H9 (cell line): ENCODE measurements at places on chromosomes 1 and 21.
A peak's percentile ranks its signal among the peaks of the same experiment; 100 is the strongest.

- no peak for DNase-seq
Measured at GRCh38 chr1:76279101-76279748, 204.7 kb downstream of the ST6GALNAC3 start.

- no peak for DNase-seq
Measured at GRCh38 chr1:47229031-47229885, 2.8 kb downstream of the TAL1 start.

- DNase-seq = peak; percentile 85
Measured at GRCh38 chr1:18256282-18257235, 149.0 kb downstream of the IGSF21 start.

GRCh38 chr1:42420911-42421585 is 34.8 kb downstream of the ZMYND12 start:
- no peak for DNase-seq

GRCh38 chr1:19070197-19070651 is 113.7 kb upstream of the IFFO2 start:
- no peak for DNase-seq

DNA sequence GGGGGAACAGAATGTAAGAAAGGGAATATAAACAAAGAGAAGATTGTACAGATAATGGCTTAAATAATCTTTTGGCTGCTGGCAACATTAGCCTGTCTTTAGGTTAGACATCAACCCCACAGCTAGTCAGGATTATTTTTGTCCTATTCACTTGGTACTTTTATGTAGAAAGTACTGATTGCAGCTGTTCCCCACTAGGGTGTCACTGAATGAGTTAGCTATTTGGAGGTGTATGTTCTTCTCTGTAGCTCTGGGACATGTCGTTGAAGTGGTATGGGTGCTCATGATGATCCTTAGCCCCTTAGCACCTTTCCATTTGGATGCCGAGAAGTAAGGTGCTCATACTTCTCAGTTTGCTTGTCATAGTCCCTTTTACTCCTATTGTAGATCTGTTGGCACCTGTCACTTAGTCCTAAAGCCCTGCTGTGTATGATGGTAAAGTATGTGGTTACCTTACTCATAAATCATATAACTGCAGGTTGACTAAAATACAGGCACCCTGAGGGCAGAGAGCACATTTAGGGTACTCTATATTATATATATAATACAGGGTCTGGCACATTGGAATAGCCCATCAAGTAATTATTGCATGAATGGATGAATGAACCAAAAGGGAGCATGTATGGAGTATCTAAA is 64.6 kb downstream of the USP25 start:
- no peak for DNase-seq

GRCh38 chr1:217205578-217205977 is 425.3 kb downstream of the GPATCH2 start:
- no peak for DNase-seq

- DNase-seq = no peak
Measured at GRCh38 chr1:66300280-66300971, 233.5 kb upstream of the SGIP1 start.

DNA sequence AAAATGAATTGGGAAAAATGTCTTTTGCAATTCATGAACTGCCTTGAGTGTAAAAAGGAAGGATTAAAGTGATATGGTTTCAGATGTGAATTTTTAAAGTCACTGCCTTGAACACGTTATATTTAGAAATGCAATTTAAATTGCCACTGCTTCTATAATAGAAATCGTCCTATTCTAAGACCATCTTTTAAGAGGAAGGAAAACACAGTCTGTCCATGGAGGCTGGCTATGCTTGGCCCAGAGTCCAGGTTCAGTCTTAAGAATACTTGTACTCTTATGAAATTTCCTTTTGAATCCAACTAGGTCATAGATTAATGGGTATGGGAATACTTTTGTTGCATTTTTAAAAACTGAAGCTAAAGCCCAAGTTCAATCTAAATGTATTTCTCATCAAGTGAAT is 86.0 kb downstream of the PCNX2 start:
- no peak for DNase-seq

GRCh38 chr1:54163573-54163972 is 10.8 kb upstream of the CDCP2 start:
- no peak for DNase-seq

DNA sequence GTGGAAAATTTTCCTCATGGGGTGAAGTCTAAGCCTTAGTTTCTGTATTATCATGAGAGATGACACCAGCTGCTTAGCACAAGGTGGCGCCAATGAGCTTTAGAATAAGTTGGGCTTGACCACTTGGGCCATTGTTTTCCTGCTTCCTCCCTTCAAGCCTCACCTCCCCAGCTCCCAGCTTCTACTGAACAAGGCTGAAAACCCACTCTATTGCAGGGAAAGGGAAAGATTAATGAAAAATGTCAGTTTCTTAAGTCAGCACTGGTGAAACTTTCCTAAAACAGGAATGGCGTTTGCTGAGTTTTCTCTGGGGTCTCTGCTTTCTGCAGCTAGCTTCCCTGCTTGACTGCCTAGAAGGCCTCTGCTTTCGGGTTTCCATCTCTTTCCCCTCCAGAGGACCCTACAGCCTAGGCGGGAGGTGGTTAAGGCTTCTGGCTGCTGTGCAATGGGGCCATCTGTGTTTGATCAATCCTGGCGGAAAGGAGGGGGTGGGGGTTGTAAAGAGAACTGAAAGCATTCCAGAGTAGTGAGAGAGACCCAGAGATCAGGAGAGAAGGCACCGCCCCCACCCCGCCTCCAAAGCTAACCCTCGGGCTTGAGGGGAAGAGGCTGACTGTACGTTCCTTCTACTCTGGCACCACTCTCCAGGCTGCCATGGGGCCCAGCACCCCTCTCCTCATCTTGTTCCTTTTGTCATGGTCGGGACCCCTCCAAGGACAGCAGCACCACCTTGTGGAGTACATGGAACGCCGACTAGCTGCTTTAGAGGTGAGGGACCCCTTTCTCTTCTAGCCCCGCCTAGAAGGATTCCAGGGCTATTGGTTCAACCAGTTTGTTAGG is at the start of gene OLFML3:
TSS of gene OLFML3 (plus strand) at position 612 of the 840 bp plus-strand sequence. CDS start at position 655, 43 bp downstream.
- peak; percentile 90 for DNase-seq

GRCh38 chr1:3479511-3480368 is 25.3 kb downstream of the ARHGEF16 start:
- no peak for DNase-seq

- no peak for DNase-seq
Measured at GRCh38 chr1:242004751-242005495, 6.0 kb upstream of the MAP1LC3C start.

DNA sequence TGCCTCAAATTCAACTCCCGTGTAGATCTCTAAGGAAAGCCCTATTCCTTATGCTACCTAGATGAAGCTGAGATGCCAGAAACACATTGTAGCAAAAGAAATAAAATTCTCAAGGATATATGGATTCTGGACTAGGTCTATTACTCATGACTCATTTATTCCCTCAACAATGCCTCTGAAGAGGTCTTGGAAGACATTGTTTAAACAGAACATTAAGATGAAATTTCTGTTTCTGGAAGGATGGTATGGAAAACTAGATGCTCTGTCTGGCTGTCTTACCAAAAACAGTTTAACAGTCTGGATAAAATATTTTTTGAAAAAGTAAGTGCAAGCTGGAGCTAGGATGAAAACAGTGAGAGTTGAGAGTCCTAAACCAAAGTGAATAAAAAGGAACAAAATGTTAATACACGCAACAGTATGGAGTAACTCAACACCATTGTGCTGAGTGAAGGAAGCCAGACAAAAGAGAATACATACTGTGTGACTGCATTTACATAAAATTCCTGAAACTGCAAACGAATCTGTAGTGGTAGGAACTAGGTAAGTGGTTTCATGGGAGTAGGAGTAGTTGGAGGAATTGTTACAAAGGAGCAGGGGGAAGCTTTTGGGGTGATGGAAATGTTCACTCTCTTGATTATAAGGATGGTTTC is 59.3 kb upstream of the GNG12 start:
- DNase-seq = no peak

DNA sequence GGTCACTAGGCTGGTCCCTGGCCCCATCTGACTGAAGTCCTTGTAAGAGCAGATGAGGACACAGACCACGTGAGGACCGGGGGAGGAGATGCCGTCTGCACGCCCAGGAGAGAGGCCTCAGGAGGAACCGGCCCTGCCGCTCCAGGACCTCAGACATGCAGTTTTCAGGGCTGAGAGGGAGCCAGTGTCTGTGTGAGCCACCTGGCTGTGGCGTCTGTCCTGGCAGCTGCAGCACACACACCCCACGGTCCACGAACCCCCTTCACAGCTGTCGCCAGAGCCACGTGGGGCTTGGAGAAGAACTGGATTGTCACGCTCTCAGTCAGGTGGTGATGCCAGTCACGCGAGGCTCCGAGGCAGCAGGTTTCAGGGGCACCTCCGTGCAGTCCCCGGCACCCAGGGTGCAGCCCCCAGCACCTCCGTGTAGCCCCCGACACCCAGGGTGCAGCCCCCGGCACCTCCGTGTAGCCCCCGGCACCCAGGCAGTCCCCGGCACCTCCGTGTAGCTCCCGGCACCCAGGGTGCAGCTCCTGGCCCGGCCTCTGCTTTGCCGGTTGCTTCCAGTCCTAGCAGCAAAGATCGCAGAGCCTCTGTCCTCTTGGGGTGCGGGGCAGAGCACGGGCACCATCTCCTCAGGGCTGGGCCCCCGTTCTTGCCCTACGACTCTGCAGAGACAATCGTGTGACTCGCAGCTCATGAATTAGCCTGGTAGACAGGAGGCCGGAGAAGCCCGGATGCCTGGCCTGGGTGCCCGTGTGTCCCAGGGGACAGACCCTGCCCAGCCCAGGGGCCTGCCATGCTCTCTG is 19.0 kb upstream of the SUMO3 start:
- no peak for DNase-seq

GRCh38 chr1:100077531-100077930 is 55.2 kb downstream of the SASS6 start:
- DNase-seq = no peak

DNA sequence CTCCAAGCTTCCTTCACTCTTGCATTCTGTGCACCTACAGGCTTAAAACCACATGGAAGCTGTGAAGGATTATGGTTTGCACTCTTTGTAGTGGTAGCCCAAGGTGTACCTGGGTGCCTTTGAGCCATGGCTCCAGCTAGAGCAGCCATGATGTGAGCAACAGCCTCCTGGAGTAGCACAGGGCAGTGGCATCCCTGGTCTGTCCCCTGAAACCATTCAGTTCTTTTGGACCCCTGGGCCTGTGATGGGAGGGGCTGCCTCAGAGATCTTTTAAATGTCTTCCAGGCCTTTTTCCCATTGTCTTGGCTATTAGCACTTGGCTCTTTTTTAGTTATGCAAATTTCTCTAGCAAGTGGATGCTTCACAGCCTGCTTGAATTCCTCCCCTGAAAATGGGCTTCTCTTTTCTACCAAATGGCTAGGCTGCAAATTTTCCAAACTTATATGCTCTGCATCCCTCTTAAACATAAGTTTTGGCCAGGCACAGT is 47.4 kb downstream of the CLCA4 start:
- DNase-seq = peak; percentile 35

GRCh38 chr1:218101409-218101808 is 183.7 kb upstream of the RRP15 start:
- no peak for DNase-seq

DNA sequence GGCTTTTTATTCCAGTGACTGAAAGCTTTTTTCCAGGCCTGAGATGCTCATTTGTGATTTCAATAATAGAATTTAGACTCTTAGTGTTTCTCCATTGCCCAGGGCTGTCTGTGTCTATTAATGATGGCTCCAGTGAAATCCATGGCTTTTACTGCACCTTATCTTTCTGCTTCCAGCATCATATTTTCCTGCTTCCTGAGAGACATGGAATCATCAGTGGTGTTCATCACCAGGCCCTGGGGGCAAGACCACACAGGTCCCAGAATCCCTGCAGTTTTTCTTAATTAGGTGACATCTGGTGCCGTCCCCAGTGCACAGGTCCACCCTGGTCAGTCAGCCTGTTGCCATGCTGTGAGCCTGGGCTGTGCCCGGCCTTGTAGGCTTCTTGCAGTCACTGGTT is 15.5 kb downstream of the NT5C1A start:
- no peak for DNase-seq

DNA sequence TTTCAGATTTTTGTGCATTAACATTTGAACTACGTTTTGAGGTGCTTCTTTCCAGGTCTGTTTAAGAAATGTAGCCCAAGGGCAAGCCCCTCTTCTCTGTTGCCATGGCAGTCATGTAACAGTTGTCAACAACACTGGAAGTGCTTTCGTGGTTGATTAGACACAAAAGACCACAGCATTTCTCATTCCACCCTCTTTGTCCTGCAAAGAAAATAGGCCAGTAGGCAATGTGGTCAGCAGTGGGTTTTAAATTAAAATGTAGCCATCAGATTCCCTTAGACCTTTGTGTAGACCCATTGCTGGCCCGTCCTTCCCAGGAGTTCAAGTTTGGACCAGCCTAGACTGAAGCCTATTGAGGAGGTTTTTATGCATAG is 35.4 kb downstream of the VANGL1 start:
- DNase-seq = no peak

DNA sequence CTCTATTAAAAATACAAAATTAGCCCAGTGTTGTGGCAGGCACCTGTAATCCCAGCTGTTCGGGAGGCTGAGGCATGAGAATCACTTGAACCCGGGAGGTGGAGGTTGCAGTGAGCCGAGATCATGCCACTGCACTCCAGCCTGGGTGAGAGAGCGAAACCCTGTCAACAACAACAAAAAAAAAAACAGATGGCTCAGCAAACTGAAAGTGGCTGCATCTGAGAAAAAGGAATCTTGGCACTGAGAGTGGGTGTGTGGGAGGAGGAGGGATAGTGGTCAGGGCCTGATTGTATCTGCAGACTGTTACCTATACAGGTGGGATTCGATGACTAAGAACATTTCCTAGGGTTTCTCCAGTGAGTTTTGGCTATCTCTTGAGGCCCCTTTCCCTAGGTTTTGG is 122.2 kb upstream of the BARHL2 start:
- DNase-seq = no peak

DNA sequence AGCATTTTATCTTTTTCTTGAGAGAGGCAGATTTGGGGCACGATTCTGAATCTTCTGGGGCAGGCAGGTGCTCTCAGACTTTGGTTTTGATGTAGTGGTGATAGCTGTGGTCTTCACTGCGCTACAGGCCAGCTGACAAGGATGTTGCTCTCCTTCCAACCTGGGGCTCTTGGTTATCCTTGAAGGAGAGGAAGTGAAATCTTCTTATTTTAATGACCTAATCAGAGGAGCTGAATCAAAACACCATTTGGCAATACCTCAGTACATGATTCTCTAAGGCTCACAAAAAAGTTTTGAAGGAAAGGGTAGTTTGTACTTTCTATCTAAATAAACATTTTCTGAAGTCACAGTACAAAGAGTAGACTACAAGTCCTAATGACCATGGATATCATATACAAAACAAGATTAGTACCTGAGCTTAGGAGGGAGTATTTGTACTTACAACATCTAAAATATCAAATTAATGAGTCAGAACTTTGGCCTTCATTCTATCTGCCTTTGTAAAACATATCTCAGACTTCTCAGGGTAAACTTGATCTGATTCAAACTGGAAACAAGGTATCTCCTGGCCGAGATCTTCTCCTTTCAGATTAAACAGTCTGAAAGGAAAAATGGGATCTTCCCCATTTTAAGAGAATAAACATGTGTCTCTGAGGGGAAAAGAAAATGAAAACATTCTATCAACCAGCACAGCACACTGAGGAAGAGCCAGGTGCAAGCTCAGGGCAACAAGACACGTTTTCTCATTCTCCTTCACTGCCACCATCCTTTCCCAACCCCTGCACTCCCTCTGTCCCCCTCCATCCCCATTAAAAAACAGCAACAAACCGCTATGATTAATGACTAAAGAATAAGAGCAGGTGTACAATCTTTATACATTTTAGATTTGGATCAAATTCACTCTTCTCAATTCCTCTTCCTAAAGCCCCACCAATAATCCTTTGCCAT is 69.2 kb downstream of the SH3GLB1 start:
- DNase-seq = no peak
